Activated T-cell treated with anti-CD3 and anti-CD28 coated beads for 24 hours (primary cell): ENCODE measurements at places on chromosomes 5 and 9.

- no peak for DNase-seq
These were observed 55.2 kb upstream of the OLFM1 start for GRCh38 chr9:135032041-135032835.

DNA sequence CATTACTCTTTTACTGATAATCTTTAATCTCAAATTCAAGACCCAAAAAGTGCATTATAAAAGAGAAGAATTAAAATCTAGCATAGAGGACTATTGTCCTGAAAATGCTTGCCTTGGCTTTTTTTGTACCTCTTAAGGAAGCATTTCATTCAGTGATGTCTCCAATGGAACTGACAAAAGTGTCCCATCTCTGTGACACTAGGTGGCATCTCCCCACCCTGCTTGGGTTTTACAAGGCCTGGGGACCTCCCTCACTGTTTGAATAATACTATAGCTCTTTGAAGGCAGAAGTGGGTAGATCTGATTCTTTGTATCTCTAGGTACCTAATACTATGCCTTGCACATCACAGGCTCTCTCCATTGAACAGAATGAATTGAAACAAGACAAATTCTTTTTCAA lies 180.6 kb downstream of the EPB41L4A start:
- no peak for DNase-seq

DNA sequence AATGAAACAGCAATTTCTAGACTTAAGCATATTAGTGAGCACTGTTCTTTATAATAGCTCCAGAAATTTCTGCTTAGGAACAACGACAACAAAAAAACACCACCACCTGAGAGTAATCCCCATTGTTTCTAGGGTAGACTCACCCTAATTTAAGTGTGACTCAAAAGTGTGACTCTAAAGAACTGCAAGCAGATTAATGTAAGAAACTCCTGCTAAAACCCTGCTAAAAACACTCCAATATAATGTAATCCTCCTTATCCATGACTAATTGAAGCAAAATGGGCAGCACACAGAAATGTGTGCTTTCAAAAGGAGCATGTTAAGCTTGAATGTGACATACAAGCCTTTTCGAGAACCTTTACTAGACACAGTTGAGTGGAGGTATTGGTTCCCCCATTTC lies 296.0 kb downstream of the EPB41L4A start:
- DNase-seq, result no peak

DNA sequence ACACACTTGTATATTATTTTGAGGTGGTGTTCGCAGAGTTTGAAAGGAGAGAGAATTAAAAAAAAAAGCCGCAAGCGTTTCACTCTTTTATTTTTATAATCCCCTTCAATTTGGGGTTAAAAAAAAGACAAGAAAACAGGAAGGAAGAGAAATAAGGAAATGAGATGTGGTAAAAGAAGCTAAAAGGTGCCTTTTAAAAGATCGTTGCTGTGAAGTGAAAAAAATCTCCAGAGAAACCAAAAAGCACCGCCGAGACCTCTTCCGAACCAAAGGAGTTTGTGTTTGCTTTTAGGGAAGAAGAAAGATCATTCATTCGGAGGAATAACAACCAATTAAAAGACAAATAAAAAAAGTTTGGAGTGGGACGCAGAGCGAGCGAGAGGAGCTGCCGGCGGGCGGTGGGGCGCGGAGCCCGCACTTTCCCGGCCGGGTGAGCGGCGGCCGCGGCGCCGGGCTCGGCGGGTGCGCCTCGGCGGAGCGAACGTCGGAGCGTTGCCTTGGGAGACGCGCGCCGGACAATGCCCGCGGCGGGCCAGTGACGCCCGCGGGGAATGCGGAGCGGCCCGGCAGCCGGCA lies 355 bp downstream of the TLE4 start:
- no peak for DNase-seq

GRCh38 chr5:63456279-63456678 lies 506.0 kb downstream of the HTR1A start:
- DNase-seq, result no peak

GRCh38 chr5:82828211-82828610 lies 249.0 kb downstream of the TMEM167A start:
- DNase-seq, result no peak

DNA sequence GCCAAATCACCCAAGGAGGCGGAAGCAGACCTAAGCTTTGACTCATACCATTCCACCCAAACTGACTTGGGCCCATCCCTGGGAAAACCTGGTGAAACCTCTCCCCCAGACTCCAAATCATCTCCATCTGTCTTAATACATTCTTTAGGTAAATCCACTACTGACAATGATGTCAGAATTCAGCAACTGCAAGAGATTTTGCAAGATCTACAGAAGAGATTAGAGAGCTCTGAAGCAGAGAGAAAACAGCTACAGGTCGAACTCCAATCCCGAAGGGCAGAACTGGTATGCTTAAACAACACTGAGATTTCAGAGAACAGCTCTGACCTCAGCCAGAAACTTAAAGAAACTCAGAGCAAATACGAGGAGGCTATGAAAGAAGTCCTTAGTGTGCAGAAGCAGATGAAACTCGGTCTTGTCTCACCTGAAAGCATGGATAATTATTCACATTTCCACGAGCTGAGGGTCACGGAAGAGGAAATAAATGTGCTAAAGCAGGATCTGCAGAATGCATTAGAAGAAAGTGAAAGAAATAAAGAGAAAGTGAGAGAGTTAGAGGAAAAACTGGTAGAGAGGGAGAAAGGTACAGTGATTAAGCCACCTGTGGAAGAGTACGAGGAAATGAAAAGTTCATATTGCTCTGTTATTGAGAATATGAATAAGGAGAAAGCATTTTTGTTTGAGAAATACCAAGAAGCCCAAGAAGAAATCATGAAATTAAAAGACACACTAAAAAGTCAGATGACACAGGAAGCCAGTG lies 15.8 kb upstream of the TTC23L start:
- DNase-seq, result no peak

DNA sequence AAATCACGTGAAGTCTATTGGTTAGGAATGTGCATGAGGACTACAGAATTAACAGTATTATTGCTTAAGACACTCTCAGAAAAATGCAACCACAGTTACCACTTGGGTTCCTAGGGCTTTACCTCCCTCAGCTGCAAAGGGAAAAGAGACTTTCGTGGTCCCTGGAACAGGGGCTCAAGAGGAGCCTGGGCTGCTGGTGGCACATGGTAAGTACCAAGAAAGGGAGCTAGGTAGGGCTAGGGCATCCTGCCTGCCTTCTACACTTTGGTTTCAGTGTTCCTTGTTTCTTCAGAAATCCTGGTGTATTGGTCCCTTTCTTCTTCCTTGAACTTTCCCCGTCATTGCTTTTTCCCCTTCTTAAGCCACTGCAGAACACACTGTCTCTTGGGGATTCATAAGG lies 7.3 kb upstream of the VCAN start:
- DNase-seq, result no peak

DNA sequence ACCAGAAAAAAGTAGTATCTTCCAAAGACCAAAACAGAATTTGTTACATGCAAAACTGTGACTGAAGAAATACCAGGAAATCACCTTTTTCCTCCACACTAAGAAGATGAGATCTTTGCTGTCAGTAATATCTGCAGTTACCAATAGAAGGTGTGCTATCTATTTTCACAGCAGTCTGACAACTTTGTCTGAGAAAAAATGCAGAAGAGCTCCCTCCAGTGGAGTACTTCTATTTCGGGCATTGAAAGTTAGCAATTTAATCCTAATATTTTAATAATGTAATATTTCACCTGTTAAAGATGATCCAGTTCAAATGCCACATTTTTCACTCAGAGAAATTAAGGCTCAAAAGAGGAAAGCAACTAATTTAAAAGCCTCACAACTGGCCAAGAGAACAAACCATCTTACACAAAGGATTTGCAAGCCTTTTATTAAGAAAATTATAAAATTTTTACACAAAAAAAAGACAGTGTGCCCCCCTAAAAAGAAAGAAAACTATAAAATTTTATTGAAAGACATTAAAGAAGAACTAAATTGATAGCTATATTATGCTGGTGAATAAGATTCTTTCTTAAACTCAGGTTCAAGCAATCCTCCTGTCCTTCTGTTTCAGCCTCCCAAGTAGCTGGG lies 50.6 kb downstream of the DEPDC1B start:
- no peak for DNase-seq

- DNase-seq, result no peak
These were observed 391.0 kb upstream of the PTPRD start for GRCh38 chr9:11003836-11004235.

DNA sequence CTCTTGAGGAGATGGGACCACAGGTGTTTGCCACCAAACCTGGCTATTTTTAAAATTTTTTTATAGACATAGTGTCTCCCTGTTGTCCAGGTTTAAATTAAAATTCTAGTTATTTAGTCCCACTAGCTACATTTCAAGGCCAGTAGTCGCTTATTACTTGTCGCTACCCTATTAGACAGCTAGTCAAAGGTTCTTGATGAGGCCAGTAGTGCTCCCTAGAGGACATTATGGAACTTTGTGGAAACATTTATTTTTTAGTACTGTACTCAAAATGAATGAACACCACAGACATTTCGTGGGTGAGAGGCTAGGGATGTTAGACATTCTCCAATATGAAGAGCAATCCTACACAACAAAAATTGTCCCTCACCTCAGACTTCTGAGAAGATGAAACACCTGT lies 14.4 kb upstream of the GRXCR2 start:
- DNase-seq, result no peak

DNA sequence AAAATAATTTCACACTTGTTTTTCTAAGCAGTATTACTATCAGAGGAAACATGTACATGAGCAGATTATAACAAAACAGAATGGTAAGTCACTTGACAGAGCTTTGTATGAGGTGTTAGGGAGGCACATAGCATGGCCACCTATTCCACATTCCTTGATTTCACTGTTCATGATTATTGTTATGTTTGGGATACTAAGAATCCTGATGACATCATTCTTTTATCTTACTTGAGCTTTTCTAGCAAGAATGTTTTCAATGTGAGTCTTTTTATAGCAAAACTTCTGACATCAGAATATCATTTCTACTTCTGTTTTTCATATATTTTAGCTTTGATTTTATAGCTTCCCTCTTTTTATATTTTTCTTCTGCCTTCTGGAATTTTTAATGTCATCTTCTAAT lies 208.2 kb downstream of the DMRTA1 start:
- no peak for DNase-seq

- DNase-seq, result no peak
These were observed 76.8 kb upstream of the PCSK1 start for GRCh38 chr5:96509721-96510350.

DNA sequence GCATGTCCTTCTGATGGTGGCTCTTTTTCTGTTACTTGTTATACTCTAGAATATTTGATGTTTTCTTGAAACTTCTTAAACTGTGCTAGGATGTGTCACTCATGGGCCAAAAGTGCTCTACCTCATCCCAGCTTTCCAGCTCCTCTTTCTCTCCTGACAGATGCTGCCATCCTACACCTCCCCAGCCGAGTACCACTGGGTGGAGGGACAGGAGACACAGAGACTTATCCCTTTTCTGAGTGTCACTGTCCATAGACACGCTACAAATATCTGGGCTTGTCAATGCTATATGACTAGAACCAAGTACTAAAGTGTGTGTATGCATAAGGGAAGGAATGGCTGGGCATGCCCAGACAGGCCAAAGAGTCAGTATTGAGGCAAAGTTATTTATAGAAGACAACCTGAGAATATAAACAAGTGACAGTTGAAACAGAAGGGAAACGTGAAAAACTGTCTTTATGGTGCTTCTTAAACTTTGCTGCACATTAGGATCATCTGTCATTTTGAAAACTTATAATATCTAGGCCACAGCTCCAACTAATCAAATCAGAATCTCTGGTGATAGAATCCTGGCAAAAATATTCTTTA lies 188.0 kb downstream of the CARTPT start:
- DNase-seq, result no peak

- peak; percentile 83 for DNase-seq
These were observed 813 bp downstream of the HNRNPK start for GRCh38 chr9:83978992-83979811.

GRCh38 chr5:108003178-108003577 lies 332.4 kb upstream of the EFNA5 start:
- DNase-seq, result no peak

DNA sequence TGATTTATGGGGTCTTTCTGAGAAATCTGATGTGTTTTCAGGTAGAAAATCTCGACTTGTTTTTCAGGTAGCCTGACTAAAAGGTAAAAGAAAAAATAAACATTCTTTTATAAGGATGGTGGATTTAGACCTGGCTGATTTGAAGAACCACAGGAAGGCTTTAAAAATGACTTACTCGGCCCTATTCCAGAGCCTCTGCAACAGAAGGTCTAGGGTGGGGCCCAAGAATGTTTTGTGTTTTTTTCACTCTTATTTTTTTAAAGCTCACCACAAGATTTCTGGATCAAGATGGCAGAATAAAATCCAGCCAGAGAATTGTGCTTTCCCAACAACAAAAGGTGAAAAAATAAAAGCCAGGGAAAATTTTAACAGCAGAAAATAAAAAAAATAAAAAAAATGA lies 59.1 kb downstream of the FNBP1 start:
- no peak for DNase-seq

- no peak for DNase-seq
These were observed 5.1 kb downstream of the RCL1 start for GRCh38 chr9:4797854-4798150.

- DNase-seq, result no peak
These were observed 102.3 kb downstream of the GLIS3 start for GRCh38 chr9:4197548-4197947.

DNA sequence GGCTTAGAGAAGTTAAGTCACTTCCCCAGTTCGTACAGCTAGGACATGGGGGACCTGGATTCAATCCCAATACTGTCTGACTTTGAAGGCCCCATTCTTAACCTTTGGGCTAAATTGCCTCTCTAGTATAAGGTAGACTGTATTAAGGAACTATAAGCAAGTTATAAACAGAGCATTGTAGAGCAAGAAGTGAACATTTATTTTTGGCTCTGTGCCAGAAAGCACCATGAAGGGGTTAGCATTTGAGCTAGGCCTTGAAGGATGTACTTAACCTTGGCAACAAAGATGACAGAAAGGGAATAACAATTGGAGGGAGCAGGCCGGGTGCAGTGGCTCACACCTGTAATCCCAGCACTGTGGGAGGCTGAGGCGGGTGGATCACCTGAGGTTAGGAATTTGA lies 32.8 kb downstream of the GALNT10 start:
- no peak for DNase-seq

- no peak for DNase-seq
These were observed 480.0 kb downstream of the TAF11L14 start for GRCh38 chr5:18114151-18114757.

GRCh38 chr5:64165500-64166200 lies at the start of gene RNF180:
Gene RNF180 (plus strand): TSS chr5:64165843. CDS start chr5:64200808, 34,965 bp downstream.
- DNase-seq, result no peak

DNA sequence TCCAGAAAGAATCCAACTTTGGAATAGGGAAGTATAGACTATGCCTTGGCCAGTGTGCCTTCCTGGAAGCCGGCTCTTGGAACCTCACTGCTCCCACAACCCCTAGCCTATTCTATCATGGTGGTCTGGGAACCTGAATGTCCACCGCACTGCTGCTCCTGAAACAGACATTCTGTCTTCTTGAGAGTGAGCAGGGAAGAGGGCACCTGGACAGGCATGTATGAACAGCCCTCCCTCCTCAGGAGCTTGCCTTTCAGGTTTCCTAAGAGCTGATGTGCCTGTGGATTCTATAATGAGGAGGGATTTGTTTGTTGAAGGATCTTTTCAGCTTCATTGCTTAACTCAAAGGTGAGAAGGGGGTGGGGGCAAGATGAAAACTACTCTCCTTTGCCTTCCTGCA lies 55.1 kb upstream of the XPA start:
- no peak for DNase-seq
